ENCODE measurements at places on chromosomes 5 and 9.

- DNase-seq: peak; percentile 23
Observed at GRCh38 chr9:91033797-91034196, 232.2 kb downstream of the SYK start.

DNA sequence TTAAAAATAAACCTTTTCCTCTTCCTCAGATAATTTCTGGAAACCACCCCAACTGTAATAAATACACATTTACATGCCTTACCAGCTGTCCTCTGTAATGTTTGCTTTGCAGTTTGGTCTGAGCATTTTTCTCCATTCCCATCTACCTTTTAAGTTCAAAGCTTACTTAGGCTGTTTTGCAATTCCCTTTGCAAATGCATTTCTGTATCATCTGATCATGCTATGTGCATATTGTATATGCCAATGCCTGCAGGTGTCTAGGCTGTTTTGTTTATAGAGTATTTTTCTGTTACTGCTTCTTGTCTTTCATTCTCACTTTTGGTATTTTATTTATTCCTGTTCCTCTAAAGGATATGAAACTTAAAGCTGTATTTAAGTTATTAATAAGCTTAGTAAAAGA is 86.3 kb downstream of the SLC44A1 start:
- DNase-seq: no peak

- DNase-seq: no peak
Observed at GRCh38 chr5:157443041-157443549, 16.9 kb upstream of the NIPAL4 start.

DNA sequence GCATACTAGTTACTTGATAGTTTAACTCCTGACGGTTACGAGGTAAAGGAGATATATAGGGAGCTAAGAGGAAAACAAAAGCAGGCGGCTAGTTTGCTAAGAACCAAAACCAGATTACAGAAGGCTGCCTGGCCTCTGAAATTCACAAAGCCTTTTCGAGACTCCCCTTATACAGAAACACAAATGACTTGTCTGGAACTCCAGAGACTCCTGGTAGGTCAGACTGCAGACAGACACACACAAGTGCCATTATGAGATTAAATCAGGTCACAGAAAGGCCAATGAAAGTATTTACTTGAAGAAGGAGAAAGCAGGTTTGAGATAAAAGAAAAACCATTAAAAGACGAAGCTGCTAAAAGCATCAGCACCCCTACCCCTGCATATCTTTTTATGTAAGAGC is 142.5 kb upstream of the LRRTM2 start:
- no peak for DNase-seq

- no peak for DNase-seq
Observed at GRCh38 chr5:139644646-139645429, 3.3 kb upstream of the CXXC5 start.

DNA sequence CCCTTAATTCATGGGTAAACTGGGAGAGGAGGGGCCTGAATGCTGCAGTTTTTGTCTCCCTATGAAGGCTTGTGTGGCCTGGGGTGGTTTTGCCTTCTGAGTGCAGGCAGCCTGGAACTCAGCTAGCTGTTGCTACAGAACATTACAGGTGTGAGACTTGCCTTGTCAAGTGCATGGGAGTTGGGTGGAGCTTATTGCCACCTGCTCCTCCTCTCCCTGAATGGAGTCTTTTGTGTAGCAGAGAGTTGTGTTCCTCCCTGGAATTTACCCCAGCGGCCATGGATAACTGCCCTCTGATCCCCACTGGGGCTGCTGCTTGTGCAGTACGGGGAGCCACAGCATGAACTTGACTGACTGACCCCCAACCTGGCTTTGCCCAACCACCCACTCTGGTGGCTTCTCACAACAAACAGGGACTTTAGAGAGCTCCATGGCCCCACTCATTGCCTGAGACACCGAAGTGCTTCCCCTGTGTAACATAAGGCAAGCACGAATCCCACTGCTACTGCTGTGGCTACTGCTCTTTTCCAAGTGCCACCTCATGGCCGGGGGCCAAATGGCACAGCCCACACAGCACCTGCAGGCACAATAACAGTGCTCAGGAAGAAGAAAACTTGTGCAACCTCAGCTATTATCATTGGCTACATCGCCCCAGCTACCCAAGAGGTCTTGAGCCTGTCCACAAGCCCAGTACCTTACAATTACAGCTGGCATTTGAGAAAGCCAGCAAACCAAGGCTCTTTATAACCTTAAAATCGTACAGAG is 942.9 kb downstream of the CDH18 start:
- DNase-seq: no peak
